ENCODE measurements at places on chromosomes 11 and 22.

GRCh38 chr11:2312232-2313042 lies 10.6 kb downstream of the TSPAN32 start:
- peak; percentile 61 for DNase-seq

DNA sequence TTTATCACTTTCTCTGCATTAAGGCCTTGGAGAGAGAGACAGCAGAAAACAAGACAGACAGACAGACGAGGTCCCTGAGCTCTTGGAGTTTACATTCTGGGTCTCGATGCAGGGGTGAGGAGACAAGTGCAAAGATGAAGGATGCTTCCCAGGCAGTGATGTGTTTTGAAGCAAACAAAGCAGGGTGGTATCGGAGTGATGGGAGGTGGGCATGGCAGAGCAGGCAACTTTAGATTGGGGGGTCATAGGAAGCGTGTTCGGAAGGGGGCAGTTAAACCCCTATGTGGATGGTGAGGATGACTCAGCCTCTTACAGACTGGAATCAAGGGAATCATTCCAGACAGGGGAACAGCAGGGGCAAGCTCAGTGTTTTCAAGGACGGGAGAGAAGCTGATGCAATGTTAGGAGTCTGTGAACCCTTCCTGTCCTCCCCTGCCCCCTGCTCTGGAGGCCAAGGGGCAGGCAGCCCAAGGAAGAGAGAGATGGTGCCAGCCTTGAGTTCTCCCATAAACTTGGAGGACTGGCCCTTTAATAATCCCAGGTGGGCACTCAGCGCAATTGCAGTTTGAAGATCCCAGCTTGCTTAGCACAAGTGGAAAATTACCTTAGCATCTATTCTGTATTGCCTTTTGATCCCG lies 180.2 kb downstream of the CHST1 start:
- peak; percentile 22 for DNase-seq

DNA sequence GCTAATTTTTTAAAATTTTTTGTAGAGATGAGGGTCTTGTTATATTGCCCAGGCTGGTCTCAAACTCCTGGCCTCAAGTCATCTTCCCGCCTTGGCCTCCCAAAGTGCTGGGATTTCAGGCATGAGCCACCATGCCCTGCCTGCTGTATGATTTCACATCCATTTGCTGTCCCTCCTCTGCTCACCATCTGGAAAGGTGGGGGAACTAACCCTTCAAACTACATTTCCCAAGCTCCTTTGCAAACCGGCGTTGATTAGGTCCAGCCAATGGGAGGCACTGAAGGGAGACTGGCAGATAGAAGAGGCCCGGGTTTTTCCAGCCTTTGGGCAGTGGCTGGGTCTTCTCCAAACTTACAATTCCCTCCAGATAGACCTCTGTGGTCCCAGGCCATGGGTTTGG lies 19.3 kb downstream of the RFPL1 start:
- peak; percentile 43 for DNase-seq

DNA sequence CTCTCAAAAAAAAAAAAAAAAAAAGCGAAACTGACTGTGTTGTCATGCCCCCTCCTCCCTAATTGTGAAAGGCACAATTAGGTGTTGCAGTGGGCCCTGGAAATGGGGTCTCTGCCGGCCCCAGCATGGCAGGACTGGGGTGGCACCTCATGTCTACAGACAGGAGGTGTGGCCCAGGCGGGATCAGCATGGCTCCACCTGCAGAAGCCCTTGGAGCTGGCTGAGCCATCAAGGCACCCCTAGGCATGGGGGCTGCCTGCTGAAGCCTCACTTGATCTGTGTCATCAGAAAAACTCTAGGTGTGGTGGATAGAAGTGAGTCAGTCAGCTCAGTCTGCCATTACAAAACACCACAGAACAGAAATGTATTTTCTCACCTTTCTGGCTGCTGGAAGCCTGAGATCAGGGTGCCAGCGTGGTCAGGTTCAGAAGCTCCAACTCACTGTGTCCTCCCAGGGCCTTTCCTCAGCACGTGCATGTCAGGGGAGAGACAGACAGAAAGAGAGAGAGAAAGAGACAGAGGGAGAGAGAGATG lies 10.1 kb upstream of the B4GALNT4 start:
- DNase-seq = peak; percentile 69

DNA sequence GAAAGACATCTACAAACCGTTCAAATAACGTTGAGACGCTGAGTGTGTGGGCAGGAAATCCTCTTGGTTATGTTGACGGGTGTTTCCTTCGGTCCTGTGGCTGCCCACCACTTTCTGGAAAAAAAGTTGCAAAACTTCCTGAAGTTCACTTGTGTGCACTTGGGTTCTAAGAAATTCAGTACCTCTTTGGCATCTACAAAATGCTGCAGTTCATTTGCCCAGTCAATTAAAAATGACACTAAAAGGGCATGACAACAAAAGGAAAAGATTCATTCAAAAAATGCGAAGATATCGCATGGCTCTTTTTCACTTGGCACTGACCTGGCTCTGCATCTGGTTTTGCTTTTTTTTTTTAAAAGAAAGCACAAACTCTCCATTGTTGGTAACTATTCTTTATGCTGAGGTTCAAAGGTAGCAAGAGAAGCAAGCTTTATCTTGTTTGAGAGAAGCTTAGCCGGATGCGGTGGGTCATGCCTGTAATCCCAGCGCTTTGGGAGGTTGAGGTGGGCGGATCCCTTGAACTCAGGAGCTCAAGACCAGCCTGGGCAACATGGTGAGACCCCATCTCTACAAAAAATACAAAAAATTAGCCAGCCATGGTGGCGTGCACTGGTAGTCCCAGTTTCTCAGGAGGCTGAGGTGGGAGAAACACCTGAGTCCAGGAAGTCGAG lies 10.6 kb upstream of the XBP1 start:
- peak; percentile 66 for DNase-seq

DNA sequence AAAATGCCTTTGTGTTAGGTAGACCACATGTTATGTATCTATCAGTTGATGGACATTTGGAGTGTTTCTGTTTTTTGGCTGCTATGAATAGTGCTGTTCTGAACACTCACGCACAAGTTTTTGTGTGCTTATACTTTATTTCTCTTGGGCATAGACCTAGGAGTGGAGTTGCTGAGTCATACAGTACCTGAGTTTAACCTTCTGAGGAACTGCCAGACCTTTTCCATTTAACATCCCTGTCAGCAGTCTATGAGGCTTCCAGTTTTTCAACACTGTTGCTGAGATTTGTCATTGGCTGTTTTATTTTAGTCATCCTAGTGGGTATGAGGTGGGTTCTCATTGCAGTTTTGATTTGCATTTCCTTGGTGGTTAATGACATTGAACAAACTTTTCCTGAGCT lies 4.4 kb downstream of the CTTN start:
- DNase-seq = no peak

DNA sequence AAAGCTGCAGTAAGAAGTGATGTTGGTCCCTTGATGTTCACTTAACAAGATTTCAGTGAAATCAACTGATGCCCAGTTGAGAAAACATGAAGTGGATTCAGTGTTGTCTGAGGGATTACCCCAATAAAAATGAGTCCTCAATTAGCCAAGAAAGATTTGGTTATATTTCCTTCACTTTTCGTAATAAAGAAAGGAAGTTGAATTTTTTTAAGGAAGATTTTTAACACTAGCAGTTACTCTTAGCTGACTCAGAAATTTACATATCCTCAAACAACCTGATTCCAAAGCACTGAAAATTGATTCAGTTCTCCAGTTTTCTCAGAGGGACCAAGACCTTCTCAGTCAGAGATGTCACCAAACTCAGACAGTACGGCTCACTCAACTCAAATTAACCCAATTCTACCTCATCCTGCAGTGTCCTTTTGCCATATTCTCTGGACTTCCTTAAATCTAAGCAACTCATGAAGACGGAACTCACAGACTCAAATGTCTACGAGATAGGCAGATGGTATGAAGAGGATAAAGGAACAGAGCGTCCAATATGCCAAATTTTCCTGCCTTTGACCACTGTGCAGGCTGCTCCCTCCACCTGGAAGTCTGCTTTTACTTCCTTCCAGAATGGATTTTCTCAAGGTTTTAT lies 22.8 kb downstream of the SLC5A4 start:
- no peak for DNase-seq

DNA sequence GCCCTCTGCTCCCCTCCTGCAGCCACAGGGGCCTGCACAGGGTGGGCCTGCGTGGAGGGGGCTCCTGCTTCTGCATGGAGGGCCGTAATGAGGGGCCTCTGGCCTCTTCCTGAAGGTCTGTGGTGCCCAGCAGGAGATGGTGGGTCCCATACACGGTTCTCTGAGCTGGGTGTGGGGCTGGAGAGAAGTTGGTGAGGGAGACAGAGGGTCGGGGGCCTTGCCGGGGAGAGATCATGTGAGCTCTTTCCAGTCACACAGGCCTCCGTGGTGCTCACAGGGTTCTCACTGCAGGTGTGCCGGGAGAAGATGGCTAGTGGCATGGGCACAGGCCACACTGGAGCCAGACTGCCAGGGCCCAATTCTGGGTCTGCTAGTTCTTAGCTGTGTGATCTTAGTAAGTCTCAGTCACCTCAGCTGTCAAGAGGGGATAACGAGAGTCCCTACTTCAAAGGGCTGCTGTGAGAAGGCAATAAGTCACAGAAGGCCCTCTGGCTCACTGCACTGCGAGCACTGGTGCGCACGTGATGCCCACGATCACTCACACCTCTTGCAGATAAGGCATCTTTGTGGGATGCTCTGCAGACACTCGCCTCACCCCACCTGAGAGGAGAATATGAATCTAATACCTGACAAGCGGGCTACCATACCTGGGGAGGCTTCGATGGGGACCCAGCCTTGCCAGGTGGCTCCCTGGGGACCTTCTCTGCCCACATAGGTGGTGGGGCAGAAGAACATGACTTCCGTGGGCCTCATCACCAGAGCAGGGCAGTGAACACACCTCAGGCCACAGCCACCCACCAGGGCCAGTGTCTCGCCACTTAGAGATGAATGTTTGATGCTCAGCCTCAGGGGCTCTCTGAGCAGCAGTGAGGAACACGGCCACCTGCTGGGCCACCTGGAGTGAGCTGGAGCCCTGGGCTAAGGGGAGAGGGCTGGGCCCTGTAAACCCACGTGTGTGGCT lies 14.5 kb downstream of the KCNC1 start:
- DNase-seq = peak; percentile 66

- DNase-seq = no peak
Measured at GRCh38 chr11:104728927-104729326, 169.3 kb downstream of the CASP12 start.

DNA sequence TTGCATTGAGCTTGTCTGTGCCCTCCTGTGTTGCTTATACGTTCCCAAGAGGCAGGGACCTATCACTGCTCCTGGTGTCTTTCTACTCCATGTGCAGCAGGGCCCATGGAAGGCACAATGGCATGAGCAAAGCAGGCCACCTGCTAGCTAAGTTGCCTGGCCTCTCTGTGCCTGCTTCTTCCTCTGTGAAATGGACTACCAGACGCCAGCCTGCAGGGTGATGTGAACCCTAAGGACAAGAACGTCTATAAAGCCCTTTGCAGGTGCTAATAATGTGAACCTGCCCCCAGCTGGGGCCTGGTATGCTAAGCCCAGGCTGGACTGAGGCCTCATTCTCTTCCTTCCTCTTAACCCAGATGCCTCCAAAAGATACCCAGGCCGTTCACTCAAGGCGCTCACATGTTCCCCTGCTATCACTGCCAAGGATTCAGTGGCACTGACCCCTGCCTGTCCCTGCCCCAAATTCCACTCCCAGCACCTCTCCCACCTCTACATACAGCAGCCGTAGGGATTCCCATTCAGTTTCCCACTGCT lies 4.0 kb downstream of the GUCD1 start:
- no peak for DNase-seq

GRCh38 chr11:122910775-122911174 lies 28.2 kb downstream of the JHY start:
- DNase-seq = no peak

GRCh38 chr11:33860926-33861325 lies 30.9 kb downstream of the LMO2 start:
- DNase-seq = no peak

DNA sequence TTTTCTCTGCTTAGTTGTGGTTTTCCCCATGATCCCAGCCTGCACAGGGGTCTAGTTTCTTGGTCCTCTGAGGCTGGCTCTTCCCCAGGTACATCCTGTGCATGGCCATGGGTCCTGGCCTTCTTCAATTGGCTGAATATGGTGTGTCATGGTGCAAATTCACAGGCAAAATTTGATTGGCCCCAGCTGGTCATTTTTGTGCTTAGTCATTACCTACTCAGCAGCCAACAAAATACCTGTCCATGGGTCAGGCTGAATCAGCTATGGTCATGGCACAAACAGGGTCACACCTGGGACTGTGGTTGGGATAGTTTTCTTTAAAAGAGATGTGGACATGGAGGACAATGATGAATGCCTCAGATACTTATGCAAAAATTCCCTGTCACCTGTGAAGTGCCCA lies 85.7 kb downstream of the CSNK2A3 start:
- DNase-seq = no peak

DNA sequence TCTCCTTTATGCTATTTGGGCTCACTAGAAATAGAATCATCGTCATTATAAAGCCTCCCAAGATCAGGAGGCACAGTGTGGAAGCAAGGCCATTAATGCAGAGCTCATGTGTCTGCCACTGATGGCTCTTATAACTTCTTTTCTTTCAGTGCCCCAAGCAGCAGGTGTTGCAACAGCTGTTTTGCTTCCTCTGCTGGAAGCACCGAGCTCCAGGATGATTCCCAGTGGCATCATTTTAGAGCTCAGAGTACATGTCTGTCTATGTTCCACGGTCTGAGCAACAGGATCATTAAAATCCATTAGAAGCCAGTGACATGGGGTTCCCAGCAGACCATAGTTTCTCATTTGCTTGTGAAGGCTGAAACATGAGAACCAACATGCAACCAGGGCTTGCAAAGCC lies 803.0 kb upstream of the FAT3 start:
- no peak for DNase-seq

DNA sequence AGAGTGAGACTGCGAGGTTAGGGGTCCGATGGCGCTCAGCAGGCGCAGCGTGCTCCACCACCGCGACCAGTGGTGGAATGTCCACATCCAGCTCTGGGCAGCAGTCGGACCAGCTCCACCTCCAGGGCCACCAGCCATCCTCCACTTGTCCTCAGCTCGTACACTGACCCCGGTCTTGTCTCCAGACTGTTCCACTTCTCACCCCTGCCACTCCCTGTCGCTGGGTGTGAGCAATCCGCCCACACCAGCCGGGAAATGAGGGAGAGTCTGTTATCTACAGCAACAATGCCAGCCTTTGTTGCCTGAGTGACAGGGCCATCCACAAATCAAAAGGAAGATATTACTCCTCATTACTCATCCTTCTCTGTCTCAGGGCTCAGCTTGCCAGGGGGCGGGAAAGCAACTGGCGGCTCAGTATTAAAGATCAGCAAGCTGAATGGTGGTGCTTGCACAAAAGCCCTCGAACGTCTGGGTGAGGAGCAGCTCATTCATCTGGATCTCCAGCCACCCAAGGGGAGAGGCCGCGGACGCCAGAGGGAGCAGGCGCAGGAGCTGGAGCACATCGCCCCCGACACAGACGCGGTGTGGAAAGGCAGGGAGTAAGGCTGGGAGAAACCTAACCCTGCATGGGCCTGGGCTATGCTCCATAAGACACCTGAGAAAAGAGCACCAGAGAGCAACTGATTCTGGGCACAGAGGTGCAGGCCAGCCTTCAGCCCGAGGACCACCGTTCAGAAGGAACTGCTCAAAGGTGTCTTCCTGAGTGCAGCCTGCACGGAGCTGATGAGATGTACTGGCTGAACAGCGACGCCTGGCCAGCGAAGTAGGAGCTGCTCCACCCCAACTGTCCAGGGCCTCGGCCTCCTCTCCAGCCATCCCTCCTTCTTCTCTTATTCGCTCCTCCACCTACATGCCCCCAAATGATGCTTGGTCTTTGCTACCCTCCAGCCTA lies 21.9 kb downstream of the IGSF9B start:
- peak; percentile 72 for DNase-seq
